ENCODE measurements at places on chromosomes 6 and 20.

DNA sequence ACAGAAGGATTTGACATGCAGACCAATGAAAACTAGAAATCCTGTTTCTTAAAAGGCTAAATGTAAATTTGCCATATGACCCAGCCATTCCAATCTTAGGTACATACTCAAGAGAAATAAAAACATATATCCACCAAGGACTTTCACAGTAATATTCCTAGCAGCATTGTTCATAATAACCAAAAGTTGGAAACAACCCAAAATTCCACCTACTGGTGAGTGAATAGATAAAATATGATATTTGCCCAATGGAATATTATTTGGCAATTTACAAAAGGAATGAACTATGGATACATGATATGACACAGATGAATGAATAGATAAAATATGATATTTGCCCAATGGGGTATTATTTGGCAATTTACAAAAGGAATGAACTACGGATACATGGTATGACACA lies 22.7 kb downstream of the MTCL3 start:
- DNase-seq: no peak

DNA sequence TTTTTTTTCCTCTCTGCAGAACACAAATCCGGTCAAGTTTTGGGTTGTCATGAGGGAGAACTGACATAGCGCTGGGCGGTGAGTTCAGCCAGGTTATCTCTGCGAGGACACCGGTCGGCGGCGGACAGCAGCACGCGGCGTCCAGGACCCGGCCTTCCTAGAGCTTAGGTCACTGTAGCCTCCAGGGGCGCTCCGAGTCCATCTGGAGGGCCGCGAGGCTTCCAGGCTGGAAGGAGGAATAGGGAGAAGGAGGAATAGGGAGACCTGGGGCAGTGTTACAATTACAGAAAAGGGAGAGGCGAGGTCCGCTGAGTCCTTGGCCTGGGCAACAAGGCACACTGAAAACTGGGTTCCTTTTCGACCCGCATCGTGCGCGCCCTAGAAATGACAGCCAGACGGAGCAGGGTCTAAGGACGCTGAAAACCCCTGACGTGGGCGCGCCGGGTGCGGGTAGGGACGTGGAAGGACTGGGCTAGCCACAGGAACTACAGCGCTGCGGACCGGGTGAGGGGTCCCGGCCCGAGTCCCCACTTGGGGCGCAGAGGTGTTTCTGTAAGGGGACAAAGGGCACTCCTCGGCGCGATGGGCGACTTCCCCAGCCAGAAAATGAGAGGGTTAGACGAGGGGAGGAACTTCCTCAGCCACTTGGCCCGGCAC lies 536 bp upstream of the FNDC1 start:
- no peak for DNase-seq

GRCh38 chr20:45341579-45341938 lies 6.7 kb downstream of the SDC4 start:
- DNase-seq: no peak

GRCh38 chr6:136404007-136404406 lies 114.4 kb upstream of the BCLAF1 start:
- DNase-seq: no peak

DNA sequence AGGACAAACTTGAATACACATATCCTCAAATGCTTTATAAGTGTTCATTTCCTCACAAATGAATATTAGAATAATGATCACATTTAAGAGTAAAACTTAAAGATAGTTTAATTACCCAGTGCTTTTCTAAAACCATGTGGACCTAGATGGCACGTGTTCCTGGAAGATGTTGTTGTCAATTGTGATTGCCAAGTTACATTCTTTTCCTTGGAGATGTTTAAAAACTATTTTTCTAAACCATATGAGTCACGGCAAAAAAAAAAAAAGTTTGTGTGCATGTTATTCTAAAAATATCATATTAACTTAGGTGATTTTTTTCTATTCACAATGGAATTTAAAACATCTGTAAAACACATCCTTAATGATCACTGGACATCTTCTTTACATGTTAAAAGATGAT lies 51.1 kb downstream of the RCAN2 start:
- DNase-seq: no peak

- no peak for DNase-seq
Measured at GRCh38 chr6:31186052-31186734, 15.7 kb upstream of the POU5F1 start.

DNA sequence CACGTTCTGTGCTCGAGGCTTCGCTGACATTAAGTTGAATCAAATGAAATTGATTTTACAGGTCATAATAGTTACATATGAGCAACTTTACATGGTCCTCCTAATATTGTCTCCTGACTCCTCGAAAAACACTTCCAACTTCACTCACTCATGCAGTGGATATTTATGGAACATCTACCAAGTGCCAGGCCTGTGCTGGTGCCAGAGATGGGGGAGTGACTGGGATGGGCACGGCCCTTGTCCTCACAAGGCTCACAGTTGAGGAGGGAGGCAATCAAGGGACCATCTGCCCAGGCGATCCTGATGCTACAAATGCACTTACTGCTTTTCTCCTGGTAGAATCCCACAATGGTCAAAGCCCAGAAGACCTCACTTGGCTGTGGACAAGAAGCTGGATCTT lies 426.4 kb downstream of the PREX1 start:
- no peak for DNase-seq

Measured in stimulated activated CD4-positive, alpha-beta T cell treated with anti-CD3 and anti-CD28 coated beads, Interleukin-4, amount 100 ng/mL, for 24 hours (primary cell).